Fibroblast of the aortic adventitia (primary cell): ENCODE measurements at places on chromosomes 1 and 21.

DNA sequence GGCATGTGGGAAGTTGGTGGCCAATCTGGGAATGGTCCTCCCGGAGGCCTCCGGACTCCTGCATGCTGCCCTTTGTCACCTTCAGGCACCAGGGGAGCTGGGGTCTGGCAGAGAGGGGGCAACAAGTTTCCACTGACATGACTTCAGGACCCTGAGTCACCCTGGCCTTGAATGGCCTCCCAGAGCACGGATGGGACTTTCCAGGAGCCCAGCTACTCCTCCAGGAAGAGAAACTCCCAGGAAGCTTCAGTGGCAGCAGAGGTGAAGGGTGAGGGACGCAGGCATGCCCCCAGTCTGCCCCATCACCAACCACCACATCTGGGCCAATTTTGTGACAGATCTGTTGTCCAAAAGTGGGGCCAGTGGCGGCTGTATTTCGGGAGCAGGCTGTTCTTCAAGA is 55.9 kb upstream of the WASF2 start:
- no peak for DNase-seq

GRCh38 chr21:36902793-36903192 is 63.7 kb downstream of the HLCS start:
- no peak for DNase-seq

GRCh38 chr21:32535612-32536011 is 49.7 kb downstream of the TCP10L start:
- no peak for DNase-seq

- no peak for DNase-seq
Measured at GRCh38 chr1:38381256-38381655, 334.7 kb upstream of the POU3F1 start.

GRCh38 chr1:63414691-63415365 is 47.4 kb downstream of the ALG6 start:
- no peak for DNase-seq

- DNase-seq, result no peak
Measured at GRCh38 chr1:65064981-65065380, 83.0 kb upstream of the AK4 start.

GRCh38 chr1:154553056-154554030 is 5.1 kb downstream of the UBE2Q1 start:
- no peak for DNase-seq

DNA sequence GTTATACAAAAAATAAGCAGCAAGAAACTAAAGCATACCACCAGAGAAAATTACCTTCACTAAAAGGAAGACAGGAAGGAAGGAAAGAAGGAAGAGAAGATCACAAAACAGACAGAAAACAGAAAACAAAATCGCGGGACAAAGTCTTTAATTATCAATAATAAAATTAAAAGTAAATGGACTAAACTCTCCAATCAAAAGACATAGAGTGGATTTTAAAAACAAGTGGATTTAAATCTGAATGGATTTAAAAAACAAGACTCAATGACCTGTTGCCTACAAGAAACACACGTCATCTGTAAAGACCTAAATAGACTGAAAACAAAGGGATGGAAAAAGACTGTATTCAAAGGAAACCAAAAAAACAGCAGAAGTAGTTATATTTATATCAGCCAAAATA is 75.7 kb upstream of the MAGI3 start:
- DNase-seq, result no peak

GRCh38 chr1:32893198-32894018 is 7.1 kb downstream of the HPCA start:
- no peak for DNase-seq

GRCh38 chr1:157134442-157134841 is 3.8 kb downstream of the ETV3 start:
- no peak for DNase-seq

GRCh38 chr1:107272321-107272720 is 131.5 kb downstream of the NTNG1 start:
- DNase-seq, result no peak

- no peak for DNase-seq
Measured at GRCh38 chr1:37509181-37509580, 5.4 kb downstream of the MEAF6 start.

GRCh38 chr1:183609313-183609712 is 19.1 kb upstream of the NCF2 start:
- DNase-seq, result peak; percentile 90

DNA sequence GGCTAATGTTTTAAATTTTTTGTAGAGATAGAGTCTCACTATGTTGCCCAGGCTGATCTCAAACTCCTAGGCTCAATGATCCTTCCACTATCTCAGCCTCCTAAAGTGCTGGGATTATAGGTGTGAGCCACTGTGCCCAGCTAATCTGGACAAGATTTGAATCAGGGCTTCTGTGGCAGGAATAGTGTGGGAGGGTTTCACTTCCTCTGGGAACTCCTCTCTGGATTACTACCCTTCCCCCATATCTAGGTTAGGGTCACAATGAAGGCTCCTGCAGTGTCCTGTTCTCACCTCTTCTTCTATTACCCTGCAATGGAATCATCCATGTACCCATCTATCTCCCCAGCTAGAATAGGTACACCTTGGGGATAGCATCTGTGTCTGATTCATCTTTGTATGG is 133.6 kb upstream of the RAB4A start:
- no peak for DNase-seq

- no peak for DNase-seq
Measured at GRCh38 chr1:61379693-61380092, 297.3 kb downstream of the NFIA start.

GRCh38 chr1:194369060-194369459 is 1182.6 kb upstream of the B3GALT2 start:
- no peak for DNase-seq

- DNase-seq, result no peak
Measured at GRCh38 chr1:28815533-28816185, 3.7 kb downstream of the OPRD1 start.

DNA sequence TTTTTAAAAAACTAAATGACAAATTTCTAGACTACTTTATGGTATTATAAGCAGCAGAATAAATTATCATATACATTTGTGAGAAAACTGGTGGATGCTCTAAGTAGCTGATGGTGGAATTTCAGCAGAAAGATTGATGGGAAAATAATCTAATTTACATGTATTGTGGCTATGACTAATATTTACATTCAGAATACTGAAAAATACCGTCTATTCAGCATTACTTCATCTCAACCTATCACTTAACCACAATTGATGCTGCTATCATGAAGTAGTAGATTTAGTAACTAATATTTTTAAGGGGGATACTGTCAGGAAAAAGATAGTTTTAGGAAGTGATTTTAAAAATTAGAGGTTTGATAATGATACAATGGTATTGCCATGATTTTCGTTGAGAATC is 137.9 kb downstream of the IFI44 start:
- DNase-seq, result no peak

- no peak for DNase-seq
Measured at GRCh38 chr1:244164511-244164890, 113.4 kb downstream of the ZBTB18 start.

- DNase-seq, result no peak
Measured at GRCh38 chr1:73604739-73605138, 593.2 kb downstream of the LRRIQ3 start.

DNA sequence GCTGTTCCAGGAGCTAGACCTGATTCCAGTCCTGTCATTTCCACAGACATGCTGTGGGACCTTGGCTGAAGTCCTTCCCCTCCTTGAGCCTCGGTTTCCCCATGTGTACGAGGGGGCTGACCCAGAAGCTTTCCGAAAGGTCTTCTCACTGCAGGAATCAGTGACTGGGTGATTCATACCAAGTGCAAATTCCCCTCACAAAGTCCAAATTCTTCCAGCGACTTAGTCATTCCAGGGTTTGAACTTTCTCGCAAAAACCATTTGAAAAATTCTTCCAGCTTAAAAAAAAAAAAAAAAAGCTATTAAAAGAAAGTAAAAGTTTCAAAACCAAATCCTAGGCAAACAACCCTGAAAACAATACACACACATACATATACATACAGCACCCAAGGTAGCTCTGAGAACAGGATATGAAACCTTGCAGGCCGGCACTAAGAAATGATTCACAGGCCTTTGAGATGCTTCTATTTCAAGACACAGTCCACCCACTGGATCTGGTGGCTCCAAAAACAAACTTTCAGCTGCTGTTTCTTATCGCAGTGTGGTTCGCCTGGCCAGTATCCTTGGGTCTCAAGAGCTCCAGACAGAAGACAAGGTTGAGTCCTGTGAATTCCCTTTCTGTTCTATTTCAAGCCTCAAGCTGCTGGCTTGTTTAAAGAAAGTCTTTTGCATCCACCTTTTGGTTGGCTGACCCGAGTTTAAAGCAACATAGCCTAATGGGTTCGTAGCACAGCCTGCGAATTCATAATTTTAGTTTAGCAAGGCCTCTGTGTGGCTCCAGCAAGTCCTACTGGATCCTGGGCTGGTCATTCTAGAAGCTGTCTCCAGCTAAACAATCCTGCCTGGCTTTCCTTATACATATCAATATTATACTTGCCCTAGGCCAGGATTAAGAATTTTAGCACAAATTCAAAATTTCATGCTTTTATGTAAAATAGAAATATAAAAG is 18.0 kb upstream of the ID3 start:
- DNase-seq, result peak; percentile 97

DNA sequence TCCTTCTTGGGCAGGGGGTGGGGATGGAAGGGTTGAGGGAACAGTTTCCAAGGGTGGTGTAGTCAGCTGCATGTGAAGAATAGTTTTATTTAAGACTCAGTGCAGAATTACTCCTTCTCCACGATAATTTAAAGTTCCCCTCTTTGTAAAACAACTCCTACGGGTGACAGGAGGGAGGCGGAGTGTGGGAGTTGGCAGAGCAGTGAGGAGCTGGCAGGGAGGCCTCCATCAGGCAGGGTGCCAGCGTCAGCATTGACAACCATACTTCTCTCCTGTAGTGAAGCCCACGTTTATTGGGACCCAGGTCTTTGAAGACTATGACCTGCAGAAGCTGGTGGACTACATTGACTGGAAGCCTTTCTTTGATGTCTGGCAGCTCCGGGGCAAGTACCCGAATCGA is 93.8 kb downstream of the MTR start:
- DNase-seq, result no peak

DNA sequence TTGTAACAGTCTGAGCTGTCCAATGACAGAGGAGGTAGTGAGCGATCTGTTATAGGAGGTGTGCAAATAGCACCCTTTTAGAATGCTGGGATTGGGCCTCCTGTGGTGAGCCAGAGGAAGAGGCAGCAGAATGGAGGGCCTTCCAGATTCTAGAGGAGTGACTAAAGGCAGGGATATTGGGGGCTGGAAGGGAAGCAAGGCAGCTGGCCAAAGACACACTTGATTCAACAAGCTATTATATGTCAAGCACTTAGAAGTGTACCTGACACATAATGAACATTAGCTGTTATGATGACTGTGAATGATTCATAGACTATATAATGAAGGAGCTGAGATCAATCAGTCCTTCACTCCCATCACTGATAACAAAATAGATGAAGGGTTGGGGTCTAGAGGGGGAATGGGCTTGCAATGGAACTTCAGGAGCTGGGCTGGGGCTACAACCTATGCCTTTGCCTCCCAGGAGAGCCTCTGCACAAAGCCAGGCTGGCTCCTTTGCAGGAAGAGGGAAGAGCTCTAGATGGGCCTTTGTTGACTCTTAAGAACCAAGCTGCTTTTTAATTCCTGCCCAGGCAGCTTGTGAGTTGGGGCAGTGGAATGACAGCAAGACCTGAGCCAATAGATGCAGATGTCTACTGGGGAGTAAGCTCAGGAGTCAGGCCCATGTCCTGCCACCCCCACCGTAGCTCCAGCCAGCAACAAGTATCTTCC is 2.3 kb upstream of the MKNK1 start:
- no peak for DNase-seq

DNA sequence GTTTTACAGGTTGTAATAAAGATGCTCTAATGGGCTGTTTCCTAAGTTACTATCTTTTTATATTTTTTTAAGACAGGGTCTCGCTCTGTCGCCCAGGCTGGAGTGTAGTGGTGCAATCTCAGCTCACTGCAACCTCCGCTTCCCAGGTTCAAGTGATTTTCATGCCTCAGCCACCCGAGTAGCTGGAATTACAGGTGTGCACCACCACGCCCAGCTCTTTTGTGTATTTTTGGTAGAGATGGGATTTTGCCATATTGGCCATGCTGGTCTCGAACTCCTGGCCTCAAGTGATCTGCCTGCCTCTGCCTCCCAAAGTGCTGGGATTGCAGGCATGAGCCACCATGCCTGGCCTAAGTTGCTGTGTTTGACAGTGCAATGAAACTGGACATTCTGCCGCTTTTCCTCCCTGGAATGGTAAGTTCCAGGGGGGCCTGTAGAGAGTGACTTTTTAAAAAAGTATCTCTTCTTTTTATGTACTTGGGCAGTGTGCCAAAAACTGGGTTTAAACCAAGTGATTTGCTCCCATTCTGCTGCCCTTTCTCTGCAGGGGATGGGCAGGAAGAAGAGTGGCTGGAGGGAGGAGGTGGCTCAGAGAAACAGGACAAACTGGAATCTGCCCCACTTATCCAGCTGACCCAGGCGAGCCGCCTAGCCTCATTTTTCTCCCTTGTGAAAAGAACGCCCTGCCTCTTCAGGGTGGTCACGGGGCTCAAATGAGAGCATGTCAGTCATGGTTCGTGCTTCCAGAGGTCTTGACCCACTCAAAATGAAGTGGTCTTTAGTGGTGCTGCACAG is 2.3 kb downstream of the SLC37A1 start:
- no peak for DNase-seq

DNA sequence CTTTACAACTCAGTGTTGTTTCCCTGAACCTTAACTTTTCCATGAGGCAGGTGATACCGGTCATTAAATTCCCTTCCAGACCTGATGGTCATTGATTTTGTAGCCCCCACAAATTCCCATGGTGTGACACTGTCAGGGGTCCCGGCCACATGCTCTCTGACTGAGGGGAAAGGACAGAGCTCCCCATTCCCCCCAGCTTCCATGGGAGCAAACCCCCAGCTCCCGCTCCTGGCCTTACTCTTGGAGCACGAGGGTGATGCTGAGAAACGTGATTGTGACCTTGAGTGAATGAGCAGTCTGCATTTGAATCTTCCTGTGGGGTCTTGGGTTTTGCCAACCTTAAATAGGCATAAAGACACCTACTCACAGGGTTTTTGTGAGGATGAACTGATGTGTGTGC is 366.8 kb downstream of the RPS6KC1 start:
- DNase-seq, result no peak

GRCh38 chr1:32768110-32768850 is 48.9 kb downstream of the YARS1 start:
- no peak for DNase-seq

GRCh38 chr1:23627069-23627735 is 64.4 kb upstream of the RPL11 start:
- DNase-seq, result no peak

- no peak for DNase-seq
Measured at GRCh38 chr21:43723648-43724047, 4.7 kb downstream of the PDXK start.
